ENCODE measurements at places on chromosomes 2 and 18.
A peak's percentile ranks its signal among the peaks of the same experiment; 100 is the strongest.

GRCh38 chr2:53403792-53404413, 363.7 kb upstream of the CHAC2 start:
- peak; percentile 12 for DNase-seq

DNA sequence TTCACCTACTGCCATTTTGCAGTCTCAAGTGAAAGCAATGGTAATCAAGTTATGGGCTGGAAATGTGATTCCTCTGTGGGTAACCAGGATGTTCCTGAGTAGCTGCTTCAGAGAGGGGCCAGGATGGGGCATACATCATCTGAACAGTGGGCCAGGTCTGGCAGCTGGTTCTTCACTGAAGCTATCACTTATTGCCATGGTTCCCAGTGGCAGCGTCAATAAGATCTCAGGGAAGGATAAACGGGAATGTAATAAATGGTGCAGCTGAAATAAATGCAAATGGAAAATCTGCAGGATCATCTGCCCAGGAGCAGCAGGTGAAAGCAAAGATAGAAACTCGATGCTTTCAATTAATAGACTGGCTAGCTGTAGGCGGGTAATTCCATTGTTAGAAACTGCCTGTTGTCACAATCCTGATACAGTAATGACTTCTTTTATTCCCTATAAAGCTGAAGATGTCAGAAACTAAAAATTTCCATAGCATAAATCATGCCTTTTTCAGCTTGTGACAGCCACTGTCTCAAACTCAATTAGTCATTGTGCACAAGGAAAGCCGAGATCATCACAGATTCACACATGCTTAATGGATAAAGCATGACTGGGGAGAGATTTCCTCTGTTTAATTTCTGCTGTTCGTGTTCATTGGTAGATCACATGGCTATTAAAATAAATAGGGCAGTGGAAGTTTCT, 56.2 kb upstream of the CCDC85A start:
- DNase-seq = no peak

DNA sequence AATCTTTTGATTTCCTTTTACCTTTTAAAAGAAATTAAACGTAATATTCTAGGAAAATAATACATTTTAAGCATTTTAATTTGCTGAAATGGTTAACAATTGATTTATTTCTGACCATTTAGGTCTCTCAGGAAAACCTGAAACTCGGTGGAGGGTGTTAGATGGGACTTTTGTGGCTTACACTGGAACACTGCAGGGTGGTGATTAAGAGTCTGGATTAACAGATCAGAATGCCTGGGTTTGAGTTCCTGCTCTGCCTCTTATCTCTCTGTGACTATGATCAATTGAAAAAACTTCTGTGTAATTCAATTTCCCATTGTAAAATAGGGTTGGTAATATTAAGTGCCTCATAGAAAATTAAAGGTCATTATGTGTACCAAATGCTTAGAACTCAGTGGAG, 168.7 kb downstream of the UBE2E3 start:
- DNase-seq = no peak

DNA sequence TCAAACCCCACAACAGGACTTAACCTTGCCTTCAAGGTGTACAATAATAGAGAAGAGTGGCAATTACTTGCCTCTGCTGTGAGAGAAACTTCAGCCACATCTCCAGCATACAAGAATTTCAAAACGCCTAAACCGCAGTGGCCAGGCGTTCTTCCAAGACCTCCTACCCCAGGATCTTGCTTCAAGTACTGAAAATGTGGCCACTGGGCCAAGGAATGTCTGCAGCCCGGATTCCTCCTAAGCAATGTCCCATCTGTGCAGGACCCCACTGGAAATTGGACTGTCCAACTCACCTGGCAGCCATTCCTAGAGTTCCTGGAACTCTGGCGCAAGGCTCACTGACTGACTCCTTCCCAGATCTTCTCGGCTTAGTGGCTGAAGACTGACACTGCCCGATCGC, 2.8 kb upstream of the CYB5A start:
- DNase-seq = no peak

- DNase-seq = no peak
Measured at GRCh38 chr2:54543733-54544396, 87.7 kb downstream of the SPTBN1 start.

GRCh38 chr2:190959911-190960788, 53.8 kb downstream of the STAT1 start:
- no peak for DNase-seq

Data from GM04504 (cell line).